ENCODE measurements at places on chromosomes 6 and 20.
A peak's percentile ranks its signal among the peaks of the same experiment; 100 is the strongest.

GRCh38 chr6:3147914-3148757 lies 9.2 kb downstream of the TUBB2A start:
- H3K4me1 ChIP-seq, result no peaks in the 10 kb centered on the region
- H3K36me3 ChIP-seq, result peaks cover 31% of the 10 kb centered on the region
- H3K27me3 ChIP-seq, result no peaks in the 10 kb centered on the region
- DNase-seq, result no peak
- H3K4me3 ChIP-seq, result peak overlapping the region; percentile 19

- no peaks in the 10 kb centered on the region for H3K27me3 ChIP-seq
- no peak for DNase-seq
- H3K27ac ChIP-seq, result no peak overlapping the region
- peaks cover 76% of the 10 kb centered on the region for H3K36me3 ChIP-seq
- H3K4me3 ChIP-seq, result no peak overlapping the region
Observed at GRCh38 chr6:20433321-20433720, 31.6 kb downstream of the E2F3 start.

- no peaks in the 10 kb centered on the region for H3K27me3 ChIP-seq
- H3K4me1 ChIP-seq, result no peaks in the 10 kb centered on the region
- DNase-seq, result no peak
- no peak overlapping the region for H3K4me3 ChIP-seq
Observed at GRCh38 chr20:23880417-23880816, 869 bp upstream of the CST5 start.

GRCh38 chr6:115613488-115613887 lies 447.2 kb downstream of the FRK start:
- peaks cover 9% of the 10 kb centered on the region for H3K4me1 ChIP-seq
- H3K27ac ChIP-seq, result no peak overlapping the region
- no peak overlapping the region for H3K4me3 ChIP-seq
- H3K27me3 ChIP-seq, result no peaks in the 10 kb centered on the region
- no peaks in the 10 kb centered on the region for H3K36me3 ChIP-seq
- DNase-seq, result no peak

DNA sequence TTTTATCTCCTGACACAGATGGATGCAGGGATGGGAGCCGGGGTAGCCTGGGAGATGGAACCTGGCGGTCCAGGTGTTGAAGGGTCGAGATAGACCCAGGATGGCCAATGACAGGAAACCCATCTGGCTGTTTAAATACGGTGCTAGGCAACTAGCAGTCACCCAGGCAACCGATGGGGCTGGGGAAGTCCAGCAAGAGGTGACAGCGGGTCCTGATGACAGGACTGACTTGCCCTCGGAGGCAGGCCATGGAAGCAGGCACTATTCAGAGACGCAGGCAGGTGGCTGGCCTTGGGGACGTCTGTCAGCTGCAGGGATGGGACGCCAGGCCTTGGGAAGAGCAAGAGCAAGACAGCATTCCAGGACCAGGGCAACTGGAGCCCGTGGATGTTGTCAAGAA lies 135.4 kb upstream of the RALGAPA2 start:
- no peak overlapping the region for H3K4me3 ChIP-seq
- H3K27me3 ChIP-seq, result no peaks in the 10 kb centered on the region
- no peaks in the 10 kb centered on the region for H3K36me3 ChIP-seq
- no peak overlapping the region for H3K27ac ChIP-seq
- peaks cover 3% of the 10 kb centered on the region for H3K4me1 ChIP-seq

GRCh38 chr20:822651-823573 lies 10.6 kb upstream of the FAM110A start:
- H3K4me1 ChIP-seq, result peaks cover 4% of the 10 kb centered on the region
- no peak for DNase-seq
- H3K27me3 ChIP-seq, result no peaks in the 10 kb centered on the region
- no peak overlapping the region for H3K4me3 ChIP-seq
- no peak overlapping the region for H3K27ac ChIP-seq

GRCh38 chr20:2693286-2694007 lies 867 bp downstream of the EBF4 start:
- H3K27me3 ChIP-seq, result peaks cover 30% of the 10 kb centered on the region
- H3K36me3 ChIP-seq, result no peaks in the 10 kb centered on the region
- peak overlapping the region; percentile 73 for H3K4me3 ChIP-seq
- peaks cover 18% of the 10 kb centered on the region for H3K4me1 ChIP-seq
- no peak overlapping the region for H3K27ac ChIP-seq

DNA sequence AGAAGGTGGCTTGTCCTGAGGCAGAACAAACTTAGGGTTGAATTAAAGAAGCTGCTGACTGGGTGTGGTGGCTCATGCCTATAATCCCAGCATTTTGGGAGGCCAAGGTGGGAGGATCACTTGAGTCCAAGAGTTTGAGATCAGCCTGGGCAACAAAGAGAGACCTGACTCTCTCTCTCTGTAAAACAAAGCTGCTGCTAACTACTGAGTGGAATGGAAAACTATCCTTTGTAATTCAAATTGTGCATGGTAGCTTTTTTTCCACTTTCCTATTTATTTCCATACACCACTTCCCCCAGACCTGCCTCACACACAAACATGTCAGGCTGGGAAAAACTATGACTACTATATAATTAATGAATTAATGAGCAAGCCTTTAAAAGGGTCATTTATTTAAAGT lies 437.1 kb downstream of the CDC5L start:
- no peak overlapping the region for H3K4me3 ChIP-seq
- H3K27me3 ChIP-seq, result no peaks in the 10 kb centered on the region
- H3K36me3 ChIP-seq, result no peaks in the 10 kb centered on the region
- peaks cover 5% of the 10 kb centered on the region for H3K4me1 ChIP-seq
- DNase-seq, result no peak

DNA sequence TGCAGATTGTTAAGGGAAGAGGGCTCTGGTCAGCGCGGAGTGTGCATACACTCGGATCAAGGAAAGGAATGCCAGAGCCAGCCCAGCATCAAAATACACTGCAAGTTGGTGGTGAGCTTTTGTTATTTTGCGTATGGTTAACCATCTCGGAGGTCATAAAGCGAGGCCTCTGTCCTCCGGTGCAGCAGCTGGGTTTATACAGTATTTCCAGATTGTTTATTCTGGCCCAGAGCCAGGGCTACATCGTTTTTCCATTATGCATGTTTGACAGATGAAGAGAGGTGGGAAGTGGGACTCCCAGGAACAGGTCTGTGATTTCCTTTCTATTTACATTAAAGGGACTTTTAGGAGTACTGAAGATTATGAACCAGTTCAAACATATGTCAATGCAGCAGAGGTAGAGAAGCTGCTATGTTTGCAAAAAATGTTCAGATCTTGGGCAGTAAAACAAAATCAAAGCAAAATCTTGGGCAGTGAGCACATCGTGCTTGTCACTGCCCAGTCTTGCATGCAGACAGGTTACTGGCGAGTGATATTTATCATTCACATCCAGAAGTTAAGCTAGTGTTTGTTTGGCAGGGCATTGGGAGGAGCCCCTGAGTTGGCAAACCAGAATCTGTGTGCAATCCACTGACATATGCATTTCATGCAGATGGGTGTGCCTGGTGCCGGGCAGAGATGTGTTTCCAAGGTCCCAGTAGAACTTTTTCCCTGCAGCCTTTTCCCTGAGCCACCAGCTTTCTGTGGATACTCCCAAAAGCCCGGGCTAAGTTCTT lies 256.3 kb upstream of the TAB2 start:
- H3K27ac ChIP-seq, result no peak overlapping the region
- H3K36me3 ChIP-seq, result no peaks in the 10 kb centered on the region
- H3K4me3 ChIP-seq, result no peak overlapping the region
- H3K4me1 ChIP-seq, result peaks cover 20% of the 10 kb centered on the region
- H3K27me3 ChIP-seq, result no peaks in the 10 kb centered on the region
- no peak for DNase-seq

- H3K36me3 ChIP-seq, result peaks cover 81% of the 10 kb centered on the region
- H3K27ac ChIP-seq, result no peak overlapping the region
- H3K4me3 ChIP-seq, result no peak overlapping the region
- no peak for DNase-seq
Observed at GRCh38 chr20:36479938-36480337, 61.4 kb upstream of the MYL9 start.

DNA sequence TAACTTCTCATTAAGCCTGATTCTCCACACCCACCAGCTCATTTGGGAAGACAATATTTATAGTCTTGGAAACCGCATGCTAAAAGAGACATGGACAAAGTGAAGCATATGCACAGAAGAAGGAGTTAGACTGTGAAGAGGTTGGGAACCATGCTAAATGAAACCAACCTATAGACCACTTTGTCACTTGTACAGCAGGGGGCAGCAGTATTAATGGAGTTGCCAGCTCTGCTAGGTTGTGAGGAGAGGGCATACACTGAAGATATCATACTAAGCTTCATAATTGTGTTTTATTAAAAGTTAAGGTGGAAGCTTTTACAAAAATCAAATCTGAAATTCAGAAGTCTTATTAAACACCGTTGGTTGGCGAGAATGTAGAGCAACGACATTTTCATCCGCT lies 38.3 kb upstream of the HMGCLL1 start:
- no peaks in the 10 kb centered on the region for H3K36me3 ChIP-seq
- no peak for DNase-seq
- no peaks in the 10 kb centered on the region for H3K27me3 ChIP-seq

DNA sequence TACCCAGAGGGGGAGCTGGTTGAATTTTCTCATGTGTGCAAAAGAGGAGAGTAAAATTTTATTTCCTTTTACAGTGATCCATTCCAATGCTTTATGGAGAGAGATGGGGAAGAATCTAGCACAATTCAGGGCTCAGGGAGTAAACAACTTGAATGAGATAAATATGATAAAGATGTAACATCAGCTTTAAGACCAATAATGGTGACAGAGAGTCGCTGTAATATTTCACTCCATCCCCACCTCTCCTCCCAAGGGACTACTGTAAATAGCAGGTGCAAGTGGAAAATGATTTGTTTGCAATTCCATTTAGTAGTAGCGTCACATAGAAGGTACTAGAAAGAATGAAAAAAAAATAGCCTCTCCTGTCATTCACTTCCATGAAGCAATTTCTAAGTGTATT lies 4.8 kb downstream of the CRISP3 start:
- no peak overlapping the region for H3K27ac ChIP-seq
- no peak for DNase-seq
- no peaks in the 10 kb centered on the region for H3K27me3 ChIP-seq
- no peak overlapping the region for H3K4me3 ChIP-seq
- no peaks in the 10 kb centered on the region for H3K4me1 ChIP-seq

GRCh38 chr6:169556758-169557548 lies 144.9 kb downstream of the WDR27 start:
- DNase-seq, result no peak
- no peak overlapping the region for H3K27ac ChIP-seq
- no peak overlapping the region for H3K4me3 ChIP-seq
- H3K4me1 ChIP-seq, result no peaks in the 10 kb centered on the region

DNA sequence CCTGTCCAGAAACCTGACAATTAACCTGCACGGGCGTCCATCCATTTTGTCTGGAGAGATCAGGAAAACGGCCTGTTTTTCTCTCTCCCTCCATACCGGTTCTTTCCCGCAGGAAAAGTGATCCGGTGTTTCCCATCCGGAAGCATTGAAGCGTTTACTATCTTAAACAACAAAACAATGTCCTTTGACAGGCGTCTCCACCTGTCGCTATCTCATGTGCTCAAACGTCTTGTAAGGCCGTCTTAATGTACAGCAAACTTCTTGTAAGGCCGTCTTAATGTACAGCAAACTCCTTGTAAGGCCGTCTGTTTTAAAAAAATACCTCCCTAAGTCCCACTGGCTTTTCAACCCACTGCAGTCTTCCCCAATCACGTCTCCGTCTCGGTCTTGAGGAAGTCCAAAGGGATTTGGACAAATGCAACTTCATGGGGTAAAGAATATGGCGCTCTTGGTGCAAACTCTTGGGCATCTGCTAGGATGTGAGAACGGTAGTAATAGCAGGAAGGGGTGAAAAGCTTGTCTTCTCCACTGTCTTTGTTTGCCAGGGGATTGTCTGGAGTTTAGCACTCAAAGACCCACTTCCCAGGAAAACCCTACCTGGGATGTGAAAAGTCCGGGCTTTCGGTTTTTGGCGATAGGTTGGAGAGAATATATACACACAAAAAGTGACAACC lies 29.9 kb upstream of the TRIM27 start:
- no peaks in the 10 kb centered on the region for H3K27me3 ChIP-seq
- H3K36me3 ChIP-seq, result no peaks in the 10 kb centered on the region
- H3K4me3 ChIP-seq, result peak overlapping the region; percentile 83
- H3K4me1 ChIP-seq, result no peaks in the 10 kb centered on the region
- no peak overlapping the region for H3K27ac ChIP-seq

DNA sequence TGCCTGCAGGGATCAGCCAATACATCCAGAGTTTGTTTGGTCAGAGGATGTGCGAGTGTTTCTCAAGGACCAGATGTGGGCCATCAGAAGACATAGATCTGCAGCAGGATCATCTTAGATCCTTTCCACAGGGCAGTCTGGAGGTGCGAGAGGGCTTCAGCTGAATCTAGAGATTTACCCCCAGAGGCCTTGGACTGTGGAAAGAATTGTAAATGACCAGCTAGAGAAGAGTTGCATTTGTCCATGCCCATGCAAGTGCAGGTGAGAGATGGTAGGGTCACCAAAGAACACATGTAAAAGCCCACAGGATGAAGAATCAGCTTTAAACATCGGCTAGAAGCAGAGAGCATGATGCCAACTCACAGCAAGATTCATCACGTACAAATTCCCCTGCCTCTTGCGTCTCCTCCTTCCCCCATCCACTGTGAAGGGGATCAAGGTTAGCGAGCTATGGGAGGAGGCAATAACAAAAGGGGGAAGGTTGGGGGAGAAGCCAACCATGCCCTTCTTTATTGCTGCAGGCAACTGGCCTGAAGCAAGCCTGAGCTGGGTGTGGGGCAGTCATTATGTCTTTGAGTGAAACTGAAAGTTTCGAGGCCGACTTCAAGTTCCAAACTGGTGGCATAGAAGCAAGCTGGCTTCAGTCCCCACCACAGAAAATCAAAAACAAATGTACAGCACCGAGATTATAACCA lies 83.5 kb downstream of the SCML4 start:
- no peaks in the 10 kb centered on the region for H3K4me1 ChIP-seq
- H3K27me3 ChIP-seq, result peaks cover 42% of the 10 kb centered on the region
- H3K27ac ChIP-seq, result no peak overlapping the region
- no peak overlapping the region for H3K4me3 ChIP-seq

DNA sequence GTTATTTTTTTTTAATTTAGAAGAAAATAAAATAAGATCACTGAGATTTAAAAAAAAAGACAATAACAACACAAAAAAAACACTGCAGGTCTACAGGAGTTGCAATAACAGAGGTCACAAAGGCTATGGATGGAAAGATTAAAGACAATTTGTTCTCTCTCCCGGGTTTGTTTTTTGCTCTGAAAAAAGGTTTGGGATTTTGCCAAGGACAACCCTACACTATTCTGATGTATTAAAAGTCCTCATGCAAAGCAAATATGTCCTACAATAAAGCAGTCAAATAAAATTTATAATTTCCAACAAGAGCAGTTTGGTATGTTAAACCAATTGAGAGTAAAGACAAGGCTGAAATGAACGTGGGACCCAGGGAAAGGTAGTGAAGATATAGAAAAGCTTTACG lies 55.6 kb downstream of the PTPRK start:
- no peaks in the 10 kb centered on the region for H3K36me3 ChIP-seq
- no peak for DNase-seq
- no peak overlapping the region for H3K4me3 ChIP-seq
- no peaks in the 10 kb centered on the region for H3K4me1 ChIP-seq
- H3K27ac ChIP-seq, result no peak overlapping the region

DNA sequence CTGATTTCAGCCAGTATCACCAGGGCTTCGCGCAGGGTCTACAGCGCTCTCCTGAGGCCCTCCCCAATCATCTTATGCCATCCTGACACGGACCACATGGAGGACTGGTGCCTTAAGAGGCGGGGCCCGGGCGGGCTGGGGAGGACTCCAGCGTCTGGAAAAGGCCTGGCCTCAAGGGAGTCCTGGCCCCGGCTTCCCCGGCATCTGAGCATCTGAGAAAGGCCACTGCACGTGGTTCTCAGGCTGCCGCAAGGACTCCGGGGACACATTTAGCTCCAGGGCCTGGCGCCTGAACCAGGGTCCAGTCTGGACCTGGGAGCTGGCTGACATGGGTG lies 21.4 kb downstream of the BHLHE23 start:
- peaks cover 36% of the 10 kb centered on the region for H3K4me1 ChIP-seq
- no peak overlapping the region for H3K4me3 ChIP-seq
